ENCODE measurements at places on chromosomes 2 and 18.

- no peak for DNase-seq
These were observed 45.5 kb downstream of the FMNL2 start for GRCh38 chr2:152380261-152381055.

- no peak for DNase-seq
These were observed 90.9 kb downstream of the RNF144A start for GRCh38 chr2:7007846-7008741.

- no peak for DNase-seq
These were observed 81.7 kb downstream of the SPRED2 start for GRCh38 chr2:65350651-65351056.

- no peak for DNase-seq
These were observed 39.6 kb downstream of the RAB3GAP1 start for GRCh38 chr2:135091681-135092080.

DNA sequence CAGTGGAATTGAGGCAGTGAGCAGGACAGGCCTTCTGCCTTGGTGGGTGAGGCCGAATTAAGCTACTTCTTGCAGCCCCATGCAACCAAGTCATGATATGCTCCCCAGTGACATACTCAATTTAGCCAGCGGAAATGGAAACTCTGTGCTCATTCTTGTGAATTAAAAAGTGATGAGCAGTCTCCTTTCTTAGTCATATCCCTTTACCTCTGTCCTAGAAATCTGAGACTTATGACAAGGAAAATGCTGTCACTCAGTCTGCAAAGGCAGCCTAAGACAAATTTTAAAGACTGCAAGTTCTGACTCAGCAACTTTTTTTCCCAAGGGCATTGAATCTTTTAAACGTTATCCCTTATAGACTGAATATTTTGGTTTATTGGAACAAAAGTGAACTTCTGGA lies 218.2 kb downstream of the SH3BP4 start:
- no peak for DNase-seq

GRCh38 chr2:1413156-1413710 lies at the start of gene TPO:
TSS of gene TPO (plus strand) at chr2:1413463. CDS start at chr2:1414409, 946 bp downstream.
- DNase-seq = no peak

DNA sequence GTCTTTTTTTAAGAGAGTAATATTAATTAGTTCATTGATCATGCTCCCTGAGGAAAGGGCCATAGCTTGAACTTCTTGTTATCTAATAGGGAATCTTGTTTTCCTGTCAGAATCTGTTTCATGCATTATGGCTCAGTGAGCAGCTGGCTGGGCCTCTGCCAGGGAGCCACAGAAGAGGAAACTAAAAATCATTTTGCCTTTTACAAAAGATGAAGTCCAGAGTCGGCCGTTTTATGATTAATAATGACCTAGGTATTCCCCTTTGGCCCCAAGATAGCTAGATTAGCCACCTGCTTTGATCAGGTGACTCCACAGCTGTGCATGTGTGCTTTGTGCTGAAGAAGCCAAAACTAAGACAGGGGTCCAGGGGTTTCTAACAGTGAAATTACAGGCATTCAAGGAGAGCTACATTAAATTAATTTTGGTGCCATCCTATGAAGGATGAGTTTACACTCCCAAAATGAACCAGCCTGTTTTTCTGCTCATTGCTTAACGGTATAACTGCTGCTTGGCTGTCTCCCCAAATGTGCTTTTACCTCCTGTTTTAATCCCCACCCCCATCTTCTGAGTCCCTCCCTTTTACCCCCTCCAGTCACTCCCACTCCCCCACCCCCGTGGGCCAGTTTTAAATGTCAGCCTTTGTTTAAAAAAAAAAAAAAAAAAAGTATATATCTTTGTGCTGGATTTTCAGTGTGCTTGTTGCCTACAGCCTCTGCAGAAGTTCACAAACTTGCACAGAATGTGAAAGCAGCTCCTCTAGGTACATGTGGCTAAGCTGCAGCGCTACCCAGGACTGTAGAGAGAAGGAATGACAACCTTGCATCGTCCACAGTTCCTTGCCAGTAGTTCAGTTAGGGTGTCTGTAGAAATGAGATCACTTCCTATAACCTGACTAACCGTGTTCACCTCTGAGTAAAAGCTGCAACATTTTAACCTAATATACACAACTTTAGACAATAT lies 93.1 kb downstream of the CABLES1 start:
- peak; percentile 25 for DNase-seq

DNA sequence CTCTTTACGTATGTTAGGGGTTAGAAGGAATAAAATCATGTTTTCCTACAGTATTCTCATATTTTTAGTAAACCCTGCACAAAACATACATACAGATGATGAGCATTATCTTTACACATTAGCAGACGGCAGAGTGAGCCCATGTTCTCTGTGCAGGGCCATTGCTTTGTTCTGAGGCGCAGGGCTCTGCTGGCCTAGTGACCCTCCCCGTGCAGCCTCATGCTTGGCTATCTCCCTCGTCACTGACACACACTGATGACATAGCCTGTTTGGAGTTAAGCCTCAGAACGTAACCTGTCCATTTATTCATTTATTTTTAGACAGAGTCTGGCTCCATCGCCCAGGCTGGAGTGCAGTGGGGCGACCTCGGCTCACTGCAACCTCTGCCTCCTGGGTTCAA lies 115.9 kb upstream of the FOSL2 start:
- no peak for DNase-seq

- no peak for DNase-seq
These were observed 40.3 kb downstream of the MYCN start for GRCh38 chr2:15980605-15981098.

DNA sequence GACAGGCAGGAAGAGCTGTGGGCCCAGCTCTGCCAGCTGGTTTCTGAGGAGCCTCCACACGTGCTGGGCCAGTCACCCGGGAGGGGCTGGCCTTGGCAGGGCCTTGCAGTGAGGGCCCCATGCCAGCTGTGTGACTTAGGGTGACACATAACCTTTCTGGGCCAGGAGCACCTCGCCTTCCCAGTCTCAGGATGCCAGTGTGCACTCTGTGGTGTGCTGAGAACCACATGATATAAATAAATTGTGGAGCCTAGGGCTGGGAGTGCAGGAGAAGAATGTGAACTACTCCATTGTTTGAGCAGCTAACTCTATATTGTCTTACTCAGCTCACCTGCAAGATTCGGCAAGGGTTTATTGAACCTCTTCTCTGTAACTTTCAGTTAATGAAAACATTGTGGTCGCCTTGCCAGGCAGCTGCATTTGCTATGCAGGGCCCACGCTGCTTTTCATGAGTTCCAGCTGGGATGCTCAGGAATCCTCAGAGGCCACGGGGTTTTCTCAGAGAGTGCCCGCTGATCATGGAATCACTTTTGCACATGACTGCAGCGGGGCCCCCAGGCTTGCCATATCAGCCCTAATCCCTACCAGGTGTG lies 222.3 kb downstream of the SH3RF3 start:
- no peak for DNase-seq

DNA sequence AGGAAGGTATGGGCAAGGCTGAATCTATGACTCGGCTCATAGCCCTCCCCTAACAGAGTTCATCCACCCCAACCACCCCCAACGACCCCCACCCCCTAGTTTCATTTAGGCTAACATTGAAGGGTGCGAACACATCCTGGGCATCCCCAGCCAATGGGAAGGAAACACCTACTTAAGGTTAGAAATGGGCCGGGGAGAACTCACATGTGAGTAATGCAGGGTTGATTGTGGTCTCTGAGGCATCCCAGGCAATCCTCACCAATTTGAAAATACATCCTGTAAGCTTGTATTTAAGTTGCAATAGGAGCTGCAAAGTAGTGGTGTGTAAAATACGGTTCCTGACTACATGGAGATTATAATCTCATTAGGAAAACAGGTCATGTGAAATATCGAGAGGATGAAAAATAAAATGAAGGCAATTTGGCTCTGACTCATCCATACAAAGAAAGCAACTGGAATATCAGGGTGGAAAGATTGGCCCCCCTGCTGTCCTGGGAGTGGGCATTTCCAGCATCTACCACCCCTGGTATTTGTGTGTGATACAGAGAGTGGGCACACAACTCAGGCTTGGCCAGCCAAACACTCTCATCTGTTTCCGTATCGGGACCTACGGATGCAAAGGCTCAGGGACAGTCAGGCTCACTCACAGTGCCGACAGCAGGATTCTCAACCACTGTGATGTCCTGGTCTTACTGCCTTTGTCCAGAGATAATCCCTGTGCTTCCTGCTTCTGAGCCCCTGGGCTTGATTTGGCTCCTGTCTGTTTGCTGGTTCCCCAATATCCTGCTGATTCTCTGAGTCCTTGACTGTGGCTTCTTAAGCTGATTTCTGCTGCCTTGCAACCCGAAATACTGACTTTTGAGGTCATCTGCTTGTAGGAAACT lies 90.0 kb upstream of the NCKAP5 start:
- DNase-seq = no peak
